ENCODE measurements at places on chromosomes 11 and 22.

DNA sequence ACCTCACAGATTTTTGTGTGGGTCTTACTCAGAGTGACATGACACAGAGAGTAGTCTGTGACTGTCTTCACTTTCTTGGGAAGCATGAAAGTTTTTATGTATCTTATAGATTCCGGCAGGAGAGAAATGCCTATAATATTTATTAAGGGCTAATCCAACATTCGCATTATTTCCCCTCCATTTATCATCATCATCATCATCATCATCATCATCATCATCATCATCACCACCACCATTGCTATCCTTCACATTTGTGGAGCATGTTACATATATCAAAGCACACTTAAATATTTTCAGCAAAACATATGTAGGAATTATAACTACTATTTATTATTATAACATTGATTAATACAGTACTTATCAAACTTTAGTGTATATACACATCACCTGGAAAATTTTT, 66.2 kb downstream of the GAS2 start:
- no peak for DNase-seq

DNA sequence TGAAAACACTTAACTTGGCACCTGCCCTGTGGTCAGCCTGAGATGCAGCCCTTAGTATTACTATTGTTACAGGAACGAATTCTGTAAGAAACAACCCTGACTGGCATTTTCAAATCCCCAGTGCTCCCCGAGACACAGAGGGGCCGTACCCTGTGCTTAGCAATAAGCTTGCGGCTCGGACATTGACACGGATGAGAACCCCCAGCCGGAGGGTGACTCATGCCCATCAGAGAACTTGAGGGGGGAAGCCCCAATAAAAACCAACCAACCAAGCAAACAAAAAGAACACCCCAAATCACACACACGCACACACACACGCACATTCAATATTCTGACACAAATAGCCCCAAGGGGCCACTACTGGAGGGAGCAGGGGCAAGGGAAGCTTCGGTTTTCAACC, 63.8 kb downstream of the SHISAL1 start:
- DNase-seq = no peak

- DNase-seq = peak; percentile 54
Observed at GRCh38 chr11:134592391-134592990, 180.4 kb upstream of the B3GAT1 start.

GRCh38 chr11:71451596-71452198, 1.3 kb upstream of the NADSYN1 start:
- peak; percentile 16 for DNase-seq

DNA sequence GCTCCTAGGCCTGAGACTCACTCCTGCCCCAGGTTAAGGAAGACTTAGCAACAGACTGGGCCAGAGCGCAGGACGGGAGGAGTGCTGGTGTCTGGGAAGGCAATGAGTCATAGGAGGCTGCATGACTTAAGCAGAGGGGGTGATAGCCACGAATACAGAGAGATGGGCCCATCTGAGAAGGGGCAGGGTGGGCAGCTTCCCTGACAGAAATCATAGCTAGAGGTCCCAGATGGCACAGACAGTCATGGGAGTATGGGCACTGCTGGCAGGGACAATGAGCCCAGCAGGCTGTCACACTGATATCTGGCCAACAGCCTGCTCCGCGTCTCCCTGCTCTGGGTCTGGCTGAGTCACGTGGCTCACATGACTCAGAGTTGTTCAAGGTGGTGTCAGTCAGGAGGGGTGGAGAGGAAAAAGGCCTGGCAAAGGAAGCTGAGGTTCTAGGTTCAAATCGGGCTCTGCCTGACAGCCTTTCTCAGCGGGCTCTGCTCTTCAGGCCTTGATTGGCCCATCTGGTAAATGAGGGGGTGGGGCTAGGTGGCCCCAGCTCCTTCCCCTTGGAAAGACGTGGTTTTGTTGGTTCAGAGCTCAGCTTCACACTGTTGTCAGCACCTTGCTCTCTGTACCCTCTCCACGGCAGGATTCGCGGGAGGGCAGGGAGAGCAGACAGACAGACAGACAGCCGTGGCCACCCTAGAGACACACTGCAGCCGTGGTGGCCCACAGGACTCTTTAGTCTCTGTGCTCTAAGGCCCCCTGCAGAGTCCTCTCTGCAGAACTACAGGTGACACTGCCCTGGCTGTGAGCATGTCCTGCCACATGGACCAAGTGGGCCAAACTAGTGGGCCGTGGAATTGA, 47.8 kb downstream of the DBX1 start:
- DNase-seq = peak; percentile 12

- no peak for DNase-seq
Observed at GRCh38 chr11:88398372-88398771, 60.8 kb upstream of the CTSC start.

DNA sequence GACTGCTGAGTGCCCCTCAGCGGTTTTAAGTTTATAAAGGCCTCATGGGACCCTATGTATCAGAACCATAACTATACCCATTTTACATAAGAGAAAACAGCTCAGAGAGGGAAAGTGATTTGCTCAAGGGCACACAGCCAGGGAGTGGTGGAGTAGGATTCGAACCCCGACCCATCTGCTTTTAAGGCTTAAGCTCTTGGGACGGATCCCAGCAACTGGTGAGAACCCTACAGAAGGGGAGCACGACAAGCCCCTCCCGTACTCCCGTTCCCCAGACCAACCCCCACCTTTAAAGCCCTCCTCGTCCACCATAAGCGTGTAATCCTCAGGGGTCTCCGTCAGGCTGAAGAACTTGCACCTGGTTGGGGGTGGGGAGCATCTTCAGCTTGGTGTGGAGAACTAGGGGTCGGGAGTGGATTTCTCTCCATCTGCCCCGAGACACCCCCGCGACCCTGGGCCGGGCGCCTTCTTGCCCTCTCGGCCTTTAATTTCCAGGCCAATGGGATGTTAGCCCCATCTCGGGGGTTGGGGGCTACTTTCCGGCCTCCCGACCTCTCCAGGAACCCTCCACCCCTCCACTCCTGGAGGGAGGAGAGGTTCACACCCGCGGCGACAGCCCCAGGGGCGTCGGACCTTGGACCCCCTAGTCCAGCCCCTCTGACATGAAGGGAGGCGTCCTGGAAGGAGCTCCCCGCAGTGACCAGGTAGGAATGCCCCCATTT, 725 bp downstream of the CASTOR1 start:
- DNase-seq = no peak

- DNase-seq = no peak
Observed at GRCh38 chr11:58888579-58888978, 44.1 kb upstream of the GLYATL2 start.
